Stimulated activated CD8-positive, alpha-beta memory T cell treated with anti-CD3 and anti-CD28 coated beads, Interleukin-2, amount 100 ng/mL, for 48 hours (primary cell): ENCODE measurements at places on chromosomes 5 and 9.

- no peak for DNase-seq
These were observed 4.7 kb downstream of the AK8 start for GRCh38 chr9:132873403-132873802.

- DNase-seq = no peak
These were observed 27.1 kb upstream of the MGAT1 start for GRCh38 chr5:180829726-180830125.

- no peak for DNase-seq
These were observed 1937.1 kb upstream of the WWC1 start for GRCh38 chr5:166354332-166354731.

- no peak for DNase-seq
These were observed 457.4 kb downstream of the CCDC171 start for GRCh38 chr9:16010221-16010620.

DNA sequence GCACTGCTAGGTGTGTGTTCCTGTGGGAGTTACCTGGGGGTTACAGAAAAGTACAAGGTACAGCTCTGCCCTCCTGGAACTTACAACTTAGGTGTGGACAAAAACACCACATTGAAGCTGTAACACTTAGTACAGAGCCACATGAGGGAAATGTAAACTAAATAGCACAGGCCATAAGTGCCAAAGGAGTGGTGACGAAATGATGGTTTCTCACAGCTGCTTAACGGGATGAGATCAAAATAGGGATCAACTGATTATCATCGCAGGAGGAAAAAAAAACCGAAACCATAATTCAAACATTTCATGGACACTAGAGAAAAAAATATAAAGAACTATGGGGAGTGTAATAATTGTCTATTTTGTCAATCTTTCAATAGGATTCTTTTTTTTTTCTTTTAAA is 5.9 kb downstream of the LIX1 start:
- DNase-seq = no peak

DNA sequence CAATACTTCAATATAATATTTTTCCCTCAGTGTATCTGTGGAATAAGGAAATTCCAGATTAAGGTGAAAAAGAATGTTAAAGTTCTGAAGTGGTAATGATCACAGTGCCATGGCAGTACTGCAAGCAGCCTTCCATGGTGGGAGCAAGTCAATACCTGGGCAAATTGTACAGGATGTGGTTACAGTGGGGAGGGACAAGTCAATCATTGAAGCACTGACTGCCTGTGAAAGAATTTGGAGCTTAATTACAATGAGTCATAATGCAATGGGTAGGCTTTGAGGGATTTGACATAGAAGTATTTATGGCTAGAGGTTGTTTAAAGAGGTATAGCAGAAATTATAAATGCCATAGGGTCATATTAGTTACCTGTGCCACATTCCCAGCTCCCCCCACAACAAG is 786.5 kb upstream of the ACO1 start:
- DNase-seq = no peak

GRCh38 chr5:80275347-80275746 is 19.5 kb upstream of the SERINC5 start:
- no peak for DNase-seq

- no peak for DNase-seq
These were observed 144.4 kb downstream of the COMMD10 start for GRCh38 chr5:116229131-116229689.

- DNase-seq = no peak
These were observed 121.6 kb upstream of the ADAMTS16 start for GRCh38 chr5:5018578-5018970.

GRCh38 chr5:73412597-73412988 is 36.0 kb downstream of the FOXD1 start:
- DNase-seq = no peak

GRCh38 chr5:167688341-167689130 is 602.9 kb upstream of the WWC1 start:
- no peak for DNase-seq

GRCh38 chr9:129595311-129595741 is 25.6 kb downstream of the C9orf50 start:
- no peak for DNase-seq

DNA sequence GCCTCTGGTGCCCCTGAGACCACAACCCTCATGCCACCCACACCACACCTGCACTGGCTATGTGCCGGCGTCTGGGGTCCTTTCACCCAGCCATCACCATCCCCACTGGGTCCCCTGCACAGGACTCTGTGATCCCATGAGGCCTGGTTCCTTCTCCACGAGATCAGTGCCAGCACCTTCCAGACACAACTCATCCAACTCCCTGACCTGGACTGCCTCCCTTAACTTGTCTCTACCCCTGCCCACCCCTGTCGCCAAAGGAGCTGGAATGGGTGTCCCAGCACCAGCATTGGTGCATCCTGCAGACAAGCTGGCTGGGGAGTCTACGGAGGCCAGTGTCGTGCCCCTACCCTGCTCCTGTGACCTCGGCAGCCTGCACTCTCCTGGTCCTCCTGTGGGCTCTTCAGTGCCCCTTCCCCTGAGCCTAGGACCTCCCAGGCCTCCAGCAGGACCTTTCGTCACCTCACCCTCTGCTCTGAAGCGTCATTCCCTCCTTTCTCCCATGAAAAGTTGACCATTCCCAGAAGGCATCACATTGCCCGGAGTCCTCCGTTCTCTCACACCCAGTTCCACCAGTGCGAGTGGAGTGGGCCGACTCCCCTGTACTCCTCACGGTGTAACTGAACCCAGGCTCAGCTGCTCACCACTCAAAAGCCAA is 87.7 kb downstream of the NSUN2 start:
- DNase-seq = no peak

- DNase-seq = no peak
These were observed 26.4 kb downstream of the C9orf43 start for GRCh38 chr9:113436728-113437515.

DNA sequence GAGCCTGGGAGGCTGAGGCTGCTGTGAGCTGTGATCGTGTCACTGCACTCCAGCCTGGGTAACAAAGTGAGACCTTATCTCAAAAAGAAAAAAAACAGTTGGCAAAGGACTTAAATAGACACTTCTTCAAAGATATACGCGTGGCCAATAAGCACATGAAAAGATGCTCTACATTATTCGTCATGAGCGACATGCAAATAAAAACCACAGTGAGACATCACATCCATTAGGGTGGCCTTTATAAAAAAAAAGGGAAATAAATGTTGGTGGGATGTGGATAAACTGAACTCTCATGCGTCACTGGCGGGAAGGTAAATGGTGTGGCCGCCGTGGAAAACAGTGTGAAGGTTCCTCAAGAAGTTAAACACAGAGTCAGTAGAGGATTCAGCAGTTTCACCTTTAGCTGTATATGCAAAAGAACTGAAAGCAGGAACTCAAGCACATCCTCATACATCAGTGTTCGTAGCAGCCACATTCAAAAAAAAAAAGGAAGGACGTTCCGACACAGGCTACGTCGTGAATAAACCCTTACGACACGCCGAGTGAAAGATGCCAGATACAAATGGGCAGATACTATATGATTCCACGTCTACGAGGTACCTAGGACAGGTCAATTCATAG is 24.5 kb upstream of the NRARP start:
- no peak for DNase-seq

DNA sequence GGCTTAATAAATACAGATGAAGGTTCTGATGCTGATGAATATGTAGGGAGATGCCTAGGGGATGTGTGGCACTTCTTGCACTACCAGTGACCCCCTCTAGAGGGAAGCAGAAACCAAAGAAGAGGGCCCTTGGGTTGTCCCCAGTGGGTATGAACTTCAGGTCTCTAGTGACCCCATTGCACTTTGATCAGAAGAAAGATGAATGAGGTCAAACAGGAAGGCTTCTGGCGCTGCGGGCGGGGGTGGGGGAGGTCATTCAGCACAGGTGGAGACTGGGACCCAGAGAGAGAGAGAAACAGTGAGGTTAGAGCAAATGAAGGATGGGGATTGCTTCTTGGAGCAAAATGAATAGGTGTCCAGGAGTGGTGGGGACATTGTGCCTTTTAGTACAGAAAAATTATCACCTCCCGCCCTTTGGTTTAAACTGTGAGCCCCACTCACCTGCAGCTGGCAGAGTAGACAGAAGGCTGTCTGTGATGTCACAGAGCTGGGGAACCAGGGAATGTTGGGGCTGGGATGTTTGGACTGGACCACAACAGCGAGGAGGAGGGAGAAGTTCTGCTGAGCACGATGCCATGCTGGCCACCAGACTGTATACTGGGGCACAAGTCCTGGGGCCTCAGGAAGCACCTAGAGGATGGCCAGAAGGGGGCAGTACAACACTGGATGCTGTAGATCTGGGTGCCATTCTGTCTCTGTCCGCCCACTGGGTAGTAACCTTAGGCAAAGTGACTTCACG is at the start of gene TEX48:
Gene TEX48 (minus strand): TSS at position 599 of the 739 bp plus-strand sequence. CDS start 10,469 bp downstream, outside the sequence.
- peak; percentile 61 for DNase-seq

DNA sequence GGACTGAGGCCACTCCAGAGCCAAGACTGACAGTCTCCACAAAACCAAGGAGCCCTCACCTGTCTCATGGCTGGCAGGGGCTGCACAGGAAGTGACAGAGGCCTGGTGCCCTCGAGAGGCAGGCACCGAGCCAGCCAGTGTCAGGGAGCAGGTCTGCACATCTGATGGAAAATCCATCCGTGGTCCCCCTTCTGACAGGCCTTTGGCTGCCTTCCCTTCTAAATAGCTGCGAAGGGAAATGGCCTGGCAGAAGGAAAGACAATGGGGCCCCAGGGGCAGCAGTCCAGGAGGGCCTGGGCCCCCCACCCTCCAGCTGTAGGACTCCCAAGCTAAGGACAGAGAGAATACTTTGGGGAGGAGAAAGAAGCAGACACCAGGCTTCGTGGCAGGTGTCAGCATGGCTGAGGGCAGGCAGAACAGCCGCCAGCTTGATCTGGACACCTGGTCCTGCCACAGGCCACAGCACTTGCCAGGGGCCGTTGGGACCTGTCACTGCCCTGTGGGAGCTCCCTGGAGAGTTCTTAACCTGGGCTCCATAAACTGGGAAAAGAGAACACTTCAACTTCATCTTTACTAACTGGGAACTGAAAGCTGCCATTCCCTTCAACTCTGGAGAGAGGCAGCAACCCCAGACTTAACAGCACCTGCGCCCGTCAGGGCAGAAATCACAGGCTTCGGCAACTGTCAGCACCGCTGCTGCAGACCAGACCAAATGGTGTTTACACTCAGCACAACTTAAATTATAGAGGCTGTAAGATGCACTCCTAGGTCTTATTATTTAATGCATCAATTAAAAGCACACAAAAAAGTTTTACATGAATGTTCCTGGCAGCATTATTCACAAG is 22.0 kb downstream of the ADAMTS2 start:
- no peak for DNase-seq

- DNase-seq = no peak
These were observed 4.4 kb downstream of the ST8SIA4 start for GRCh38 chr5:100898504-100899346.

DNA sequence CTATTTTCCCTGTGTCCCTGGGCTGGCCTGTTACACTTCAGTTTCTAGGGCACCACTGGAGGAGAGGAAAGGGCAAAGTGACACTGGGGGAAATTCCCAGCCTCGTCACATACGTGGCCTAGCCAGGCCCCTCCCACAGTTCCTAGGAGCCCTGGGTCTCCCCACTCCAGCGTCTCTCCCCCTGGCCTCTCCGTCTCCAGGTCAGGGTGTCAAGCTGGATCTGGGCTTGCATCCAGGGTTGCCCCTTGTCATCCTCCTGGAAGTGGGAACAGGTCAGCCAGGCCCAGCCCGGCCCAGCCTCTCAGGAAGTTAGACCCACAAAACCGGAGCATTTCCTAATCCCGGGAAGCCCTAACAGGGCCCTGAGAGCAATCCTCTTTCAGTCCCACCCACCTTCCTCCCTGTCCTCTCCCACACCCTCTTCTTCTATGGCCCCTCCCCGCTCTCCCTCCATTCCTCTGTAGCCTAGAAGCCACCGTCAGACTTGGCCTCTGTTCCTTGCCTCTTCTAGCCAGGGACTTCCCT is 4.7 kb upstream of the TNIP1 start:
- no peak for DNase-seq

GRCh38 chr5:114948986-114949621 is 220.6 kb downstream of the TRIM36 start:
- DNase-seq = no peak

GRCh38 chr9:115625251-115625650 is 507.3 kb upstream of the TNC start:
- DNase-seq = no peak

DNA sequence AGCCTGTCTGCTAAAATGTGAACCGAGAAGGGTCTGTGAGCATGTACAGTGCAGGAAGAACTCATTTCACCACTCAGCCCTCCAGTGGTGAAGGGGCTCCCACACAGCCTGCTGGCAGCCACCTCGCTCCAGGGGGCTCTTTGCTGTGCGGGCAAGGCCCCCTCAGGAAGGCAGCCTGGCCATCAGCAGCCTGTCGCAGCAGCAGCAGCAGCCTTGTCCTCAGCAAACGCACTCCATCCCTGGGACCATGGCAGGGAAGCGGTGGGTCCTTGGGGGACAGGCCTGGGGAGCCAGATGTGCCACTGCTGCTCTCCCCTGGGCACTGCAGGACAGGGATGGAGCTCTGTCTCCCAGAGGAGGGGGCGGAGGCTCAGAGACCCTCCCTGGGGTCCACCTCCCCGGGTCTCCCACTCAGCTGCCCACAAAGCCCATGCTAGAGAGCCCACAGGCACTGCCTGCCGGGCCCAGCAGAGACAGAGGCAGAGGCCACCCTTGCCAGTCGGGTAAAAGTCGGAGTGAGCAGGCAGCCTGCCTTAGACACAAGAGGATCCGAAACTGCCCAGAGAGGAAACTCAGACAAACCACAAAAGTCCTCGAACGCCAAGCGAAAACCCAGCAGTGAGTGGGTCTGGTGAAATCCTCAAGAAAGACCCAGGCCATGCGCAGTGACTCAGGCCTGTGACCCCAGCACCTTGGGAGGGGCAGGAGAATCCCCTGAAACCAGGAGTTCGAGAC is 8.0 kb downstream of the BRD3 start:
- DNase-seq = no peak

GRCh38 chr5:25362799-25363198 is 718.0 kb upstream of the CDH10 start:
- no peak for DNase-seq

- DNase-seq = no peak
These were observed 503.0 kb downstream of the SPATA31D1 start for GRCh38 chr9:82491604-82492003.

- no peak for DNase-seq
These were observed 273.0 kb upstream of the RPS23 start for GRCh38 chr5:82551192-82551591.

- no peak for DNase-seq
These were observed 331.2 kb downstream of the NR2F1-AS1 start for GRCh38 chr5:93249651-93250289.

- DNase-seq = no peak
These were observed 1.1 kb upstream of the TLE4 start for GRCh38 chr9:79570448-79571308.

- no peak for DNase-seq
These were observed 28.4 kb upstream of the RNF130 start for GRCh38 chr5:180099733-180100611.

- no peak for DNase-seq
These were observed 10.7 kb downstream of the CARNMT1 start for GRCh38 chr9:75017378-75017777.

- DNase-seq = no peak
These were observed 60.2 kb downstream of the SMIM23 start for GRCh38 chr5:171845857-171846256.

DNA sequence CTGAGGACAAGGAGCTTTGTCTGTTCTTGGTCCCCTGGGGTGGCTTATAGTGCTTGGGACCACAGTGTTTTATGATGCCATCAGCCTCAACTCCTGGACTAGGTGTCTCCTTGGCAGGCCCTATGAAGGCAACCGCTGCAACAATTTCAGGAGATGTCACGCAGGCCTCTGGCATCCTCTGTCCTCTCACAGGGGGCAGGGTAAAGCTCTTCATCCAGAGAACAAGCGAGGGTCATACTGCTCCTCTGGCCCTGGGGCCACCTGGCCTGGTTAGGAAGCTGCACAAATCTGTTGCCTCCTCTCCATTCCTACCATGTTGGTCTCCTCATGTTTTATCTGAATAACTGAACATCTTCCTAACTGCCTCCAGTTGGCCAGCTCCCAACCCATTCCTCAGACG is 148.9 kb upstream of the SPEF2 start:
- DNase-seq = no peak
